Transverse colon (tissue), 4 donors: ENCODE measurements at places on chromosomes 13 and 19. TPM values are rescaled to one million over a fixed set of nuclear protein-coding genes. Genes with fewer than 3 reads are reported as not detected.

GRCh38 chr19:33040994-33041827 is 23.5 kb downstream of the RHPN2 start:
- peak; percentile 81 for DNase-seq

DNA sequence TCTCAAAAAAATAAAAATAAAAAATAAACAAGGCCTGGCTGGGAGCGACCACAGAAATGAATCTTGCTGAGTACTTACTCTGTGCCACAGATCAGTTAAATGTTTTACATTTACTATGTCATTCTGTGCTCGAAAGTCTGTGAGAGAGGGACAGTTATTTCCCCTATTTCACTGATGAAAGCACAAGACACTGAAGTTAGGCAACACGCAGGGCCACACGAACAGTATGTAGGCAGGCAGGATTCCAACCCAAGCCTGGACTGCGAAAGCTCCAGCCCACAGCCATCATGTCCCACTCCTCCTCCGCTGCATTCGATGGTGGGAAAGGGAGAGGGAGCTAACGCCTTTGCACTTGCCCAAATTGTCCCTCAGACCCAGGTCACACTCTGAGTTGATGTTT is 34.2 kb downstream of the RUBCNL start:
- no peak for DNase-seq

DNA sequence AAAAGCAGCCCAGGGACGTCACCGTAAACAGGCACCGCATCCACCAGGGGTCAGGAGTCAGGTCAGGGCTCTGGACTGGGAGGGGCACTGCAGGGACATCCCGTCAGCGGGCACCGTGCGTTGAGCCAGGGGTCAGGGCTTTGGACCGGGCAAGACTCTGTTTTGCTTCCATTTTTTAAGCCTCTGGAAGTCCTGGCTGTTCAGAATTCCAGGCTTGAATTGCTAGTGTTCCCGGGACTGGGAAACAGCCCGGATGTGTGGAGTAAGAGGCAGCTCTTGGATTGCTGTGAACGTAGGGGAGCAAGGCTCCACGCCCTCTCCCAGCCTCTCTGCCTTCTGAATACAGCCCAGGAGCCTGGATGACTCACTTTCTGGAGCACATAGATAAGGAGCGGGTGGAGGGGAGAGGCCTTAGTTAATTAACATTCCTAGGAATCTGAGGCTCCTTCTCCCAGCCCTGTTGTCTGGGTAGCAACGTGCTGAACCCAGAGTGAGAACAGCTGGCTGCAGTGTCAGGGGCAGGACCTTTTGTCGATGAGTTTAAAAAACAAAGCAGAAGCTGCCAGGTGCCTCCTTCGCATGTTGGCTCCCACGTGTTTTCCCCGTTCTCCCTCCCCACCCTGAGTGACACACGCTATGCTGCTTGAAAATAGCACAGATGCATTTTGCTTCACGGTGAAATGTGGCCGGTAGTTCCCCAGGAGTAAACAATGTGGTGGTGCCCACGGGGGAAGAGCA is 21.9 kb downstream of the ATP11A start:
- peak; percentile 78 for DNase-seq

OR7C1 gene
- total RNA-seq, result under 0.01 TPM

DNA sequence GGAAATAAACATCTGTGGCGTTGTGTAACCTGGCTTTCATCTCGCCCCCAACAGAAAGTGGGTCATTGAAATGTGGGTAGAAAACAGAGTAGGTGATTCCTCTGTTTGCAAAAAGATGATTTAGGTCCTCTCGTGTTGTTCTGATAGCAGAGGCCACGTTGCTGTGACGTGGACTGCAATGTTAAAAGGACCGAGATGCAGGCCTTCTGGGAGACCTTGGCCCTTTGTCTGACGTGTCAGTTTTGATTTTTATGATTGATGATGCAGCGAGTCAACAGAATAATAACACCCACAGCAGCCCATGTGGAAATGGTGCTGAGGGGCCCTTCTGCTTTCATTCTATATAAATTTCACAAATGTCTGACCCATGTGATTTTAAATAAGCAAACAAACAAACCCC is 68.9 kb downstream of the FGF9 start:
- no peak for DNase-seq

IZUMO4 gene
- 5.4 TPM for total RNA-seq

TSSK6 gene
- total RNA-seq, result 2.6 TPM

DNA sequence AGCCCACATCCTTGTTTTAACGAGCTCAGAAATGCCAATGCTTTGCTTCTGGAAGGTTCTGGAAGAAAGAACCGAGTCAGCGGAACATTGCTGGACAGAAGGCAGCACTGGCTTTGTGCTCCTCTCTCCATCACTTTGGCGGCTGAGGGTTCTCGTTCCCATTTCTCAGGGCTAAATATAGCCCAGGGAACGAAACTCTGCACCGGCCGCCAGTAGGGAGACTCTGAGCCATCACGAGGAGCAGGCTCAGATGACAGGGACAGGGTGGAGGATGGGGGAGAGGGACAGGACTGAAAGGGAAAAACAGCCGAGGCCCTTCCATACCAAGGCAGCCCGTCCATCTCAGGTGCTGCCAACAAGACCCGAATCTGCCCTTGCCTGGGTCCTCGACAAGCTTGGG is 166.4 kb downstream of the CACNA1A start:
- no peak for DNase-seq

GRCh38 chr13:36346222-36347083 is at the start of gene SPART:
Gene SPART, minus strand, starts transcription at chr13:36346394. Its CDS starts 10,564 bp downstream, at chr13:36335830.
- DNase-seq, result peak; percentile 90

DNA sequence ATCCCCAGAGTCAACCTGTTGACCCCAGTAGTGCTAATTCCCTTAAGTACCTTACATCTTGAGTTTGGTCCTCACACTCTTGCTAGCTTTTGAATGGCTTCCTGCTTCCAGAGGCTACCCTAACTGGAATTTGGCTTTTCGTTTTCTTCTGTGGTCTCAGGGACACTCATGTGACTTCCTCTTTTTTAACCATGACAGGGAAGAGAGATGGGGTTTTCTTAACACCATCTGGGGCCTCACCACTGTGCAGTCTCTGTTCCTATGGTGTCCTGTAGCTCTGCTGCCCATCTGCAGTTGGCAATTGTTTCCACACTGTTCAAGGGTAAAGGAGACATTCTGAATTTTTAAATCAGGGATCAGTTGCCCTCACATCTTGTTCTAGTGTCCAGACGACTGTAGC is 66.7 kb downstream of the SLC10A2 start:
- DNase-seq, result no peak

GRCh38 chr13:29948244-29948643 is 97.8 kb upstream of the UBL3 start:
- no peak for DNase-seq

DNA sequence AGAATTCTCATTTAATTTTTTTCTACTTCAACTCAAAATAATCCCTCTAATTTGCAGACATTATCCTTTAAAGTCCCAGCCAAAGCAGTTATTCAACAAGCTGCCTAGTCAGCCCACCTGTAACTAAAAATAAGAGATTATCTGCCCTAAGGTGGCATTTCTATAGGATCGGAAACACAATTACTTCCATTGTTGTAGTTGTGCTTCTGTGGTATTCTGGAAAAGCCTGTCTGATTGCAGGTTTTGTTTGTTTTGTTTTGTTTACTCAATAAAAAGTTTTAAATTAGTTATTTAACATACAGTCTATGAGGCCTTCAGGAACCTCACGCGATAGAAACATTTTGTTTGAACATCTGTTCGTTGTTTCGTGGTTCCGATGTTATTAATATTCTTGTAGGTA is 101.0 kb downstream of the ZIC5 start:
- DNase-seq, result no peak

DNA sequence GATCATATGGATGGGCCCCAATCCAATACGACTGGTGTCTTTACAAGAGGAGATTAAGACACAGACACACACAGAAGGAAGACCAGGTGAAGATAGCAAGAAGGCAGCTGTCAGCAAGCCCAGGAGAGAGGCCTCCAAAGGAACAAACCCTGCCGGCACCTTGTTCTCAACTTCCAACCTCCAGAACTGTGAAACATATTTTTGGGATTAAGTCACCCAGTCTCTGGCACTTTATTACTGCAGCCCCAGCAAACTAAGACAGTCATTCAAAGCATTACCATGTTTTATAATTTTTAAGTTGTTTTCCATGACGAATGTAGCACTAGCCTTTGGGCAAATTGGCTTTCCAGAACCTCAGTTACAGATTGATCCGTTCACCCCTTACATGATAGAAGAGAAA is 11.3 kb downstream of the STARD13 start:
- DNase-seq, result no peak

DNA sequence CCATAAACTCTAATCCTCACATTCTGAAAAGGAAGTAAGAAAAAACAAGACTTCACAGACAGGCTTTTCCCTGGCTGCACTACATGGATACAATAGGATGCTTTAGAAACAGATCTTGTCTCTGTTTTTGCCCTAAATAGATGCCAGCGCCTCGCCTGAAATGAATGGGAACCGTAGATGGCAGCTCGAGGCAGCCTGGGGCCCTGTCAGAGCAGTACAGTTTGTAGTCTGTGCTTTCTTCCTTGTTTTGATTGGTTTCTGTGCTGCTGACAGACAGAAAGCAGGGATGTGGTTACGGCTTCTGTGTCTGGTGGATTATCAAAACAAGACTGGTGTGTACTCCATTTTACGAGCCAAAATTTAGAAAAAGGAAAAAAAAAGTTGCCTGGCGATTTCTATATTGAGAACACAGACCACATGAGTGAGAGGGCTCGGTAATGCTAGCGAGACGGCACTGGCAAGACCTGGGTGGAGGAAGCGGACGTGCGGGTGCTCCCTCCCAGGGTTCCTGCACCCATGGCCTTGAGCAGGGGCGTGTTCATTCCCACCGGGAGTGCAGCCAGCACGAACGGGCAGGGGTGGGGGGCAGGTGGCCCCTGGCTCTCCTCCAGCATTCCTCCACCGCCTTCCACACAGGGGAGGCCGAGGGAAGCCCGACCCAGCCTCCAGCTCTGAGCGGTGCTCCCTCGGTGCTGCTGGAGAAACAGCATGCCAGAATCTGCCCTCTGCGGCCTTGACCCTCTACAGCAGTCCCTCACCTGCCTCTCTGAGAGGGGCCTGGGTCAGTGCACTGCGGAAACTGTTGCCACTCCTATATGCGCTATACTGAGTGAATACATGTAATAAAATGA is 37.6 kb upstream of the C1QTNF9 start:
- DNase-seq, result peak; percentile 72

DNA sequence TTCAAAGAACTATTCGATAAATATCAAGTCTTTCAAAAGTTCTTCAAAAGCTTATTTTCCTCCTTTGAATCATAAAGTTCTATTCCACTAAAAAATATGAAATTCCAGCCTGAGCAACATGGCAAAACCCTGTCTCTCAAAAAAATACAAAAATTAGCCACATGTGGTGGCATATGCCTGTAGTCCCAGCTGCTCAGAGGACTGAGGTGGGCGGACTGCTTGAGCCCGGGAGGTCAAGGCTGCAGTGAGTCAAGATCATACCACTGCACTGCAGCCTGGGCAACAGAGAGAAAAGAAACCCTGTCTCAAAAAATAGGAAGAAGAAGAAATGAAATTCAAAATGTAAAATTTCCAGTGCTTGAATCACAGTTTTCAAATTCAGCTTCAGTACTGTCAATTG is 24.6 kb downstream of the CAB39L start:
- no peak for DNase-seq

DNA sequence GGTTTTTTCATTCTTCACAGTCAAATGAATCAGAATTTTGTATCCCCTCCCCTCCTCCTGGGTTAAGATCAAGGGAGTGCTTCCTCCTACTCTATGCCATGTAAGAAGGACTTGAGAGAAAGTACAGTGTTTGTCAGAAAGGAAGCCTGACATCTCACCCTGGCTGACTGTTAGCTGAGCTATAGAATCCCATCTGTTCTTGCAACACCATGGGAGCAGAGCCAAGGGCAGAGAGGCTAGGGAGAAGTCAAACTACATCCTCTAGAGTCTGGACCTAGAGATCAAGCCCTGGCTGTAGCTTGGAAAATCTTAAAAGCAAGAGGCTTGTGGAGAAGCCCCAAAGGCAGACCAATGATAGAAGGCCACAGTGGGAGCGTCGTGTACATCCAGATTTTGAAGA is 145.9 kb downstream of the OLFM4 start:
- DNase-seq, result no peak

DNA sequence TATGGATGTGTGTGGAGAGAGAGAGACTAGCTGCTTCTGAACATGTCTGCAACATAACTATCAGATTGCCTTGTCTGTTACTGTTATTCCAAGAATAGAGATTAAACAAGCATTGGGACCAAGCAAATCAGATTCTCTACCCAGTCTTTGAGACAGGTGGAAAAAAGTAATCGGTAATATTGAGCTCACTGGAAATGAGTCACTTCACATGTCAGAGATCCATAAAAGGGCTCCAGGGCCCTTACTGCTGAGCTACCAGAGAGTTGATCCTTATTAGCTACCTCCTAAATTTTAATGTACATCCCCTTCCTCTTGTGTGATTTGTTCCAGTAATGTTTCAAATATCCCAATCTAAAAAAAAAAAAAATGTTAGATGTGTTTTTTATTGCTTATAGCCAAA is 2118.0 kb downstream of the PCDH9 start:
- no peak for DNase-seq

GRCh38 chr13:27627380-27627779 is 5.7 kb downstream of the POLR1D start:
- DNase-seq, result no peak

GRCh38 chr13:20565115-20565736 is 1.7 kb upstream of the IFT88 start:
- no peak for DNase-seq

GRCh38 chr19:42683917-42684513 is 56.3 kb downstream of the PSG3 start:
- no peak for DNase-seq

GRCh38 chr19:52464798-52465470 is 11.6 kb downstream of the ZNF578 start:
- no peak for DNase-seq

ZNF43 gene
- total RNA-seq, result 16.7 TPM

BSG gene
- 1,382 TPM for total RNA-seq

DNA sequence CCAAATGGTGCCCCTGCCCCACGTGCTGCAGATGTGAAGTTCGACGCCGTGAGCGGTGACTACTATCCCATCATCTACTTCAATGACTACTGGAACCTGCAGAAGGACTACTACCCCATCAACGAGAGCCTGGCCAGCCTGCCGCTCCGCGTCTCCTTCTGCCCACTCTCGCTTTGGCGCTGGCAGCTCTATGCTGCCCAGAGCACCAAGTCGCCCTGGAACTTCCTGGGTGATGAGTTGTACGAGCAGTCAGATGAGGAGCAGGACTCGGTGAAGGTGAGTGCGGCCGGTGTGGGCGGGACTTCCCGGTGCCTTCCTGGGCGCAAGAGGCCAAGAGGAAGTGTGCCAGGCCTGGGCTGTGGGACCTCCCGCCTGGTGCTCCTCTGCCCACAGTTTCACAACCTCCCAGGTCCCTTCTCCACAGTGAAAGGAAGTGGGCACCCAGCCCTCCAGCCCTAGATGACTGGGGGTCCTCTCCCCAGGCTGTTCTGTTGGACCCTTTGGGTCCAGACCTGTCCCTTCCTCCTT is 14.1 kb upstream of the RELB start:
- no peak for DNase-seq

MCF2L gene
- total RNA-seq, result 82.2 TPM

GRCh38 chr13:73141292-73141771 is 82.5 kb downstream of the KLF5 start:
- DNase-seq, result no peak

- no peak for DNase-seq
Measured at GRCh38 chr19:10126213-10126639, 6.5 kb upstream of the EIF3G start.
